ENCODE measurements at places on chromosomes 2 and 18. TPM values are rescaled to one million over a fixed set of nuclear protein-coding genes. Genes with fewer than 3 reads are reported as not detected.

GRCh38 chr18:59358414-59358711 lies 702 bp downstream of the LMAN1 start:
- DNase-seq = no peak

GRCh38 chr2:152095146-152095545 lies 3.7 kb downstream of the CACNB4 start:
- DNase-seq = no peak

The UGT1A6 gene
- total RNA-seq = not detected

GRCh38 chr18:63454497-63454896 lies 22.3 kb upstream of the SERPINB5 start:
- no peak for DNase-seq

- DNase-seq = no peak
These were observed 586 bp upstream of the ANKRD23 start for GRCh38 chr2:96844405-96844808.

- no peak for DNase-seq
These were observed 38.9 kb downstream of the DHX57 start for GRCh38 chr2:38836791-38837190.

The RAB6D gene
- total RNA-seq = not detected

DNA sequence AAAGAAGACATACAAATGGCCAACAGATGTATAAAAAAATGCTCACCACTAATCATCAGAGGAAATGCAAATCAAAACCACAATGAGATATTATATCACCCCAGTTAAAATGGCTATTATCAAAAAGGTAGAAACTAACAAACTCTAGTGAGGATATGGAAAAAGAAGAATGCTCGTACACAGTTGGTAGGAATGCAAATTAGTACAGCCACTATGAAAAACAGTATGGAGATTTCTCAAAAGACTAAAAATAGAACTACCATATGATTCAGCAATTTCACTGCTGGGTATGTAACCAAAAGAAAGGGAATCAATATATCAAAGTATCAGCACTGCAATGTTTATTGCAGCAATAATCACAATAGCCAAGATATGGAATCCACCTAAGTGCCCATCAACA lies 519.3 kb upstream of the HNMT start:
- DNase-seq = no peak

DNA sequence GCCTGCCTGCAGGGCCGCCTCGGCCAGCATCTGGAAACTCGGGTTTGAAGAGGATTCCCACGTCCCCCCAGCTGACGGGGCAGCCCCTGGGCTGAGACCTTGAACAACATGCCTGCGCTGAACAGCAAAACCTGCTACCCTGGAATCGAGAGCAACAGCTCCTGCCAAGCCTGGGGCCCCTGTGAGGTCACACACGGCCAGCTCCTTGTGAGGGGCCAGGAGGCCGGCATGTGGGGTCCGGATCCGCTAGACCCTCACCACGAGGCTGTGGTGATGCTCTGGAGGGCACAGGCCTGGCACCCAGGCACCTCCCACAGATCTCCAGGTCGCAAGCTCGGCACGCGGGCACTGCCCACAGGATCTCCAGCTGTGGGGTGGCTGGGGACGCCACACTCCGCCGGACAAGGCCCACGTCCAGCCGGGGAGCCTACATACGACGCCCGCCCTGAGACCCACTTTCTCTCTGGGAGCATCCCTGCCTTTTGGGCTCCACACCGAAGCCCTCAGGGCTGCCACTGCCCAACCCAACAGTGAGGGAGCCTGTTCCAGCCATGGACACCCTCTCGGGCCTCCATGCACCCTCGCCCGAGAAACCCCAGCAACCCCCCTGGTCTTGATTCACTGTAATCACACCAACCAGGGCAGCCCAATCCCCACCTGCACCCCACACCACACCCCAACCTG lies 34.1 kb downstream of the SLC66A2 start:
- DNase-seq = no peak

DNA sequence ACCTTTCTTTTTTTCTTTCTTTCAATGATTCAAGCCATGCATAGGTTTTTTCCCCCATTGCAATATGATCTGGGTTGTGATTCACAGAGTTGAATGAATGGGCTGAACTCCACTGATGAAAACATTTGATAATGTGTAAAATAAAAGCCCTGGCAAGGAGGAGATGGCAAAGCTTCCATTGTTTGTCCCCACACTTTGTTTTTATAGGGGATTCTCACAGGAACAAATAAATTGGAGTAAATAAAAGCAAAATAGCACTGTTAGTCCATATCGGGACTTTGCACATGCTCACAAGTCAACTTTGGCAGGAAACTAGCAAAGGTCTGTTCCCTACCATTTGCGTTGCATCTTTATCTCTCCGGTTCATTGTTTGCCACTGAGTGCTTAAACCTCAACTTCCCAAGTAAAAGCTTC lies 55.7 kb downstream of the MEIS1 start:
- no peak for DNase-seq

The GPR45 gene
- total RNA-seq = not detected

GRCh38 chr18:49111191-49111988 lies 160.6 kb upstream of the SMAD7 start:
- no peak for DNase-seq

- DNase-seq = no peak
These were observed 316 bp downstream of the GRP start for GRCh38 chr18:59220164-59220783.

GRCh38 chr2:119283873-119284331 lies 60.3 kb downstream of the STEAP3 start:
- DNase-seq = peak; percentile 53

DNA sequence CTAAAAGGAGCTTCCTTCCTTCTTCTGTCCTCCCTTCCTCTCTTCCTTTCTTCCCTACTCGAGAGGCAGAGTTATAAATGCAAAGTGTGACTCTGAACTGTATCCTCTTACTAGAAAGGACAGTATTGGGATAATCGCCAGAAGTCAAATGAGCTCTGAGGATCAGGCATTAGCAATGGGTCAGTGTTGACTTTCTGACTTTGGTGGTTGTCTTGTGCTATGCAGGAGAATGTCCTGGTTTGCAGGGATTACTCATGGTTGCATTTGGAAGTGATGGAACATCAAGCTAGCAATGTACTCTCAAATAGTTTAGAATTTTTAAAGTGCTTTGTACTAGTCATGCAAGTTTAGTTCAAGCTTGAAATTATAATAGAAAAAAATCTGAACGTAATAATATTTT lies 115.6 kb downstream of the TXNL1 start:
- no peak for DNase-seq

The RGPD4 gene
- total RNA-seq = not detected

DNA sequence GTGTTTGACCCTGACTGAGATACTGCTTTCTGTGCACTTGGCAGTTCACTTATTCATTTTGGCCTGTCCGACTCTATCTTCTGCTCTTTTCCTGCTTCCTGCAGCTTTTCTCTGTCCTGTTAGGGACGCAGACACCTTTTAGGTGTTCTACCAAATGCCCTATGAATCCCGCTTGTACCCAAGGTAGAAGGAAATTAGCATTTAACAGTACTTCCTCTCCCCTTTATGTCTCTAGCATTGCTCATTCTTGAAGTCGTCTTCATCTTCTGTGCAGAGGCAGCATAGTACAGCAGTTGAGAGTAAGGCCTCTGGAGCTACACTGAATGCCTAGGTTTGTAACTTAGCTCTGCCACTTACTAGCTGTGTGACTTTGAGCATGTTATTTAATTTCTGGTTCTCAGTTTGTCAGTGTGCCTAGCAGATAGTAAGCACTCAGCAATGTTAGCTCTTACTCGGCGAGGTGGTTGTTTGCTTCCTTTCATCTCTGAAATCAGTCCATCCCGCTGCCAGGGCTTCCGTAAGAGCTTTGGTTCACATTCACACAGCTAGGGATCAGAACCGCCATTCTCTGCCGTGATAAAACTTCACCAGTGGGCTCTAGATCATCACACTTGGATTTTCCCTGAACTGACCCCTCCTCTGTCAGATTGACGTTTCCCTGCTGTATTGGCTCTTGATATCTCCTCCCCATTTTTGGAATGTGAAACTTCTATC lies 1.4 kb downstream of the CCT7 start:
- DNase-seq = no peak

GRCh38 chr18:33404244-33404873 lies 36.2 kb downstream of the CCDC178 start:
- DNase-seq = no peak

The TEX44 gene
- not detected for total RNA-seq

- no peak for DNase-seq
These were observed 1.3 kb downstream of the CERS6 start for GRCh38 chr2:168457190-168457895.

DNA sequence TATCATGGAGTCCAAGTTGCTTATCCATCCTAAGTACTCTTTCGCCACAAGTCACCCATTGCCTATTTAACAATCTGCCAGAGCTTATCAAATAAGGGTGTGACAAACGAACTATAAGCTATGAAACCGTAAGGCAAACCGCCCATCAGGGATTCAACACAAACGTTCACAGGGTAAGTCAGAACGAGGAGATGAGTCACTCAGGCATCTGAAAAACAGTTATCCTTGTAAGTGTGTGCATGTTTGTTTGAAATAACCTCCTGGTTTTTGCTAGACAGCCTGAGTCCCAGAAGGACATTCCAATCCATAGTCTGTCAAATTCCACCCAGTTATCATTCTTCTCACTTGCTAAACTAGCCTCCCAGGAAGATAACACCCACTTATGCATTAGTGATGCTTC lies 299.1 kb downstream of the PAX3 start:
- no peak for DNase-seq

The BOLL gene
- total RNA-seq = not detected

The ZNF804A gene
- total RNA-seq = 0.42 TPM

DNA sequence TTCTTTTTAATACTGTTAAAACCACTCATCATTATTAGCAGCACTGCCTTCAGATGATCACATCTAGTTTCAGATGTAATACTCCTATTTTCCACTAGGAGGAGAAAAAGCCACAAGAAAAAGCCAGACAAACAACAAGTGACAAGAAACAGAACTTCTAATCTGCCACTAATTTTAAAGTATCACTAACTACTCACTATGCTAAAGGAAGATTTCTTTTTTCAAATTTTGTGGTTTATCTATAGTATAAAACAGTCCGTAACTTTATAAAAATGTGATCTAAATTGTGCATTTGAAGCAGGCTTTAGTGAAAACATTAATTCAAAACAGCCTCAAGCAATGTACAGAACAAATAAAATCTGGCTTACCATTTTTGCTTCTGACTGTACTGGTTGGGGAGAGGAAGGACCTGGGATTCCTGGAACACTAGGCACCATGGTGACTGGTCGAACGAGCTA lies 56.8 kb downstream of the ATF2 start:
- DNase-seq = no peak

- DNase-seq = no peak
These were observed 5.3 kb upstream of the CTIF start for GRCh38 chr18:48533340-48534070.

DNA sequence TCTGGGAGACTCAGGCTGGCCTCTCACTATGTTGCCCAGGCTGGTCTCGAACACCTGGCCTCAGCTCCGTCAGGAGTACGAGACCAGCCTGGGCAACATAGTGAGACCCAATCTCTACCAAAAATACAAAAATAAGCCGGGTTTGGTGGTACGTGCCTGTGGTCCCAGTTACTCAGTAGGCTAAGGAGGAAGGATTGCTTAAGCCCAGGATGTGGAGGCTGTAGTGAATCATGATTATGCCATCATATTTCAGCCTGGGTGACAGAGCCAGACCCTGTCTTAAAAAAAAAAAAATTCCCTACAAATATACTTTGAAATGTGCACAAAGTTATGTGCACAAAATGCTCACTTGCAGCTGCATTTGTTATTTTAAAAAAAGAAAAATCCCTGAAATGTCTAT lies 26.3 kb upstream of the AGAP1 start:
- DNase-seq = no peak
